GM04503 (cell line): ENCODE measurements at places on chromosomes 7 and 10.
A peak's percentile ranks its signal among the peaks of the same experiment; 100 is the strongest.

DNA sequence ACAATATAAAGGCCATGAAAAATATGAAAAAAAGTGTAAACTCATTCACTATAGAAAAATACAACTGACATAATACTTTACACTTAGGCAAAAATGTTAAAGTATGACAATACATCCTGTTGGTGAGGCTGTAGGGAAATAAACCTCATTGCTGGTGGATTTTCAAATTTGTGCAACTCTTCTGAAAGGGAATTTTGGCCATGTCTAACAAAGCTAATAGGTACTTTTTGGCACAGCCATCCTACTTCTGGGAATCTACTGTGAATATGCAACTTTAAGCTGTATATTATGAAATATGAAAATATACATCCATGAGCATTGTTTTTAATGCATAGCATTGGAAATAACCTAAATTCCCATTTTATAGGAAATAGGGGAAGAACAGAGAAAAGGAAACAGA lies 13.4 kb upstream of the COA1 start:
- DNase-seq, result no peak

GRCh38 chr7:147249956-147250355 lies 1133.4 kb downstream of the CNTNAP2 start:
- DNase-seq, result no peak

DNA sequence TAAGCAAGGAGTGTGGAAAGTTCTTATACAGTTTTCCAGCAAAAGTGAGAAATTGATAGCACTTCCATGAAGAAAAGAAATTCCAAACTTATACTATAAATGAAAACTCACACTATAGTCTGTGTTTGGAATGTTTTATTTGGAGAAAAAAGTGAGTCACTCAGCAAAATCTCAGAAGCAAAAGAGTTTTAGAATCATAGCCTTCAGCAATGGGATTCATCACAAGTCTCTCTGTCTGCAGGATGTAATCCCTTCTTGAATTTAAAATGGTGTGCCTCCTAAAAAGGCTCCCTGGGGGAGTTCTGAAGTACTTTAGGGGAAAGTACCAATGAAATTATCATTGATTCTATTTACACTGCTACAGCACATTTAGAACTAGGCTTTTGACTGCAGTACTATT lies 756.4 kb downstream of the XPNPEP1 start:
- no peak for DNase-seq

DNA sequence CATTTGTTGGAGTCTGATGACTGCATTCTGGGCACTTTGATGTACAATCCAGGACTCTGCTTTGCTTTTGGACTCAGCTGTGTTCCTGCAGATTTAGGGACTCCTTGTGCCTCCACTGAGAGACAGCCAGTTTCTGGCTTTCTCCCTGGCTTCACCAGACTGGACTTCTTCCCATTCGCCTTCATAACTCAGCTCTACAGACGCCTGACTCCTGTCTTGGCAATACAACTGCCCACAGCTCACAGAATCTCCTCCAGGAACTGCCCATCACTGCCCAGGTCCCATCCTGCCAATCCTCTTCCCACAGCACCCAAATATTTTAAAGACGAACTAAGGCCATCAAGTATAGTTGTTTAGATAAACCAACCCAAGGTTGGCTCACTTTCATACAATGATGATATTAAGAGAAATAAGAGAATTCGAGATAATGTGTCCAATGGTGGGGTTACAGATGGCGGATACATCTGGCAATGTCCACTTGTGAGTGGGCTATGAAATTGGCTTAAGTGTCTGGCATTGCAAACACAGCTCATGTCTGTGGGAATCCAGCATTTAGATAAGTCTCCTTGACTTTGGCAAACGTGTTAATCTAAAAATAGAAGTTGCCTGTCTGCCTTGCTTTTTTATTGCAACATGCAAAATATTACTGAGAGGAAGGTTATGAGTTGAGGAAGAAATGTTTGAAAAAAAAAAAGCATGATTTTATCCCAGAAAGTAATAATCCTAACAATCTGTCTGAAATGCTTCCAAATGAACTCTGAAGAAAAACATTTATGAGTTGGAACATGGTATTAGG lies 95.1 kb downstream of the ITGA8 start:
- peak; percentile 49 for DNase-seq

DNA sequence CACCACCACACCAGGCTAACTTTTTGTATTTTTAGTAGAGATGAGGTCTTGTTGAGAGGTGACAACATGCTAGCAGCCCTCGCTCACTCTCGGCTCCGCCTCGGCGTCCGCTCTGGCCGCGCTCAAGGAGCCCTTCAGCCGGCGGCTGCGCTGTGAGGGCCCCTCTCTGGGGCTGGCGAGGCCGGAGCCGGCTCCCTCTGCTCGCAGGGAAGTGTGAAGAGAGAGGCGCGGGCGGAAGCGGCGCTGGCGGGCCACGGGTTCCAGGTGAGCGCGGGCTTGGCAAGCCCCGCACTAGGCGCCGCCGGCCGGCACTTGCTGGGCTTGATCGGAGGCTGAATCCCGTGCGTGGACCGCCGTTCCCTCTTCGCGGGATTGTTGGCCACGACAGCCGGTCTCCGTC lies 83.0 kb downstream of the EEPD1 start:
- no peak for DNase-seq

GRCh38 chr10:128411643-128412042 lies 285.4 kb upstream of the MKI67 start:
- no peak for DNase-seq

DNA sequence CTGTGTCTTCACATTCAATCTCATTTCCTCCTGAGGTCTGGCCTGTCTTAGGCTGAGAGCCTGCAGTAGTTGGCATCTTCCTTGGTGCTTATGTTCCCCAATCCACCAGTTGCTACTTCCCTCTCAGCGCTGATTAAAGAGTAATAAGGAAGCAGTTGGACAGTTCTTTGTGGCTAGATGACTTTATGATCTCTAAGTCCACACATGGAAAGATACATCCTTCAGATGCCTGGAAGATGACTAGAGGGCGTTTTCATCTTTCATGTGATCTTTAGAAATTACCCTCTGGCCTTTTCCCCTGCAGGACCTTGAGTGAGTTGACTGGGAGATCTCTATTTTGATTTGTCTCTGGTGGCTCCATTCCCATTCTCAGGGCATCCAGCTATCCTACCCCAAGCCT lies 204.5 kb downstream of the GRM3 start:
- no peak for DNase-seq

DNA sequence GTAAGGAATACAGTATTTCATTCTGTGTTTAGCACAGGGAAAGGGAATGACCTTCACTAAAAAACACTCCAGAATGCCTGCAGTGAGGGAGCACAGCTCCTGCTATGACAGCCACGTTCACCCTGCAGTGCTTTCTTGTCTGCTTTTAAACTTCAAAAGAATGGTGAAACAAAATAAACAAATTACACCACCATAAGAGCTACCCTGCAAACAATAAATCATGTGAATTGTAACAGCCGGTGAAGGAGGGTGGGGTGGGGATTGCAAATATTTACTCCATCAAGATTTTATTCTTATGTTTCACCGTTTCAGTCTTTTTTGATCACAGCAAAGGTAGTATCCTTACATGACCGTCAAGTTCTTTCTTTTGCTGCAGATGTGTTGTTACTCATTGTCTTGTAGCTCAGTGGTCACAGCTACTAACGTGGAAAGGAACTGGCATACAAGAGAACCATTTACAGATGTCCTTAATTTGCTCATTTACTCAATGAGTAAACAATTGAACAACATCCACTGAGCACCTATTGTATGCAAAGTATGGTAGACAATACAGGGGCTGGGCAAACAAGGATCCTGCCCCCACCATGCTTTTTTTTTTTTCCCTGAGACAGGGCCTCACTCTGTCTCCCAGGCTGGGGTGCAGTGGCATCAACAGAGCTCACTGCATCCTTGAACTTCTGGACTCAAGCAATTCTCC lies 4.1 kb upstream of the CHN2 start:
- DNase-seq, result no peak

DNA sequence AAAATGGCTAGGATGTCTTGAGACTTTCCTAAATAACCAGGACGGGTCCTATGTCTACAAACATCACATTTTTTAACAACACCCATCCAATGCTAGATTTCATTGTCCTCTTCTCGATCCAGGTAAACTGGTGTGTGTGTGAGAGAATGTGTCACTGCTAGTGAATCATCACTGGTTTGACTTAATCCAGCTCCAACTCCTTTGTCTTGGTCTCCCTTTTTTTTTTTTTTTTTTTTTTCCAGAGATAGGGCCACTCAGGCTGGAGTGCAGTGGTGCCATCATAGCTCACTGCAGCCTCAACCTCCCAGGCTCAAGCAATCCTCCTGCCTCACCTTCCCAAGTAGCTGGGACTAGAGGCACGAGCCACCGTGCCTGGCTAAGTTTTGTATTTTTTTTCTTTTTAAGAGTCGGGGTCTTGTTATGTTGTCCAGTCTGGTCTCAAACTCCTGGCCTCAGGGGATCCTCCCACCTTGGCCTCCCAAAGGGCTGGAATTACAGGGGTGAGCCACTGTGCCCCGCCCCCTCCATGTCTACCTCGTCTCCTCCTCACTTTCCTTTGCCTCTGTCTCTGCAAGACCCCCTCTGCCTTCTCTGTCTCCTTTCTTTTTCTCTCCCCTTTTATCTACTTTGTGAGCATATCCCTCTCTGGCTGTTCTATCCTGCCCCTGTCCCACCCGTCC lies 2.2 kb upstream of the UFSP1 start:
- no peak for DNase-seq

- DNase-seq, result no peak
Observed at GRCh38 chr10:28317760-28318159, 14.9 kb upstream of the MPP7 start.

- DNase-seq, result no peak
Observed at GRCh38 chr10:26358071-26358470, 80.1 kb upstream of the APBB1IP start.

DNA sequence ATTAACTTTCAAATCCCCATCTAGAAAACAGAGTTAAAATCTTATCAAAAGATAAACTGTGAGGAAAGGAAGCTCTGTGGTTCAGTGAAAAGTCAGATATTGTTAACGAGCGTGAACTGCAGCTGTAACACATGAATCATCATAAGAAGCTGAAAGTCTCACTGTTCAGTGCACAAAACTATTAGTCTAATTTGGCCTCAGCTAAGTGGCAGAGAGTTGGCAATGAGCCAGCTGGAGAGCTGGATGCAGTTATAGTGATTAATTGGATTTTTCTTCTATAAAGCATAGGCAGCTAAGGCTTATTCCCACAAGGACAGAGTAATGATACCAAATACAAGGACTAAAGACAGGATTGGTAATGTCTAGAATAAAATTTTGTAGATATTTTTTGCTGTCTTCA lies 101.1 kb upstream of the ABCB5 start:
- DNase-seq, result peak; percentile 6

DNA sequence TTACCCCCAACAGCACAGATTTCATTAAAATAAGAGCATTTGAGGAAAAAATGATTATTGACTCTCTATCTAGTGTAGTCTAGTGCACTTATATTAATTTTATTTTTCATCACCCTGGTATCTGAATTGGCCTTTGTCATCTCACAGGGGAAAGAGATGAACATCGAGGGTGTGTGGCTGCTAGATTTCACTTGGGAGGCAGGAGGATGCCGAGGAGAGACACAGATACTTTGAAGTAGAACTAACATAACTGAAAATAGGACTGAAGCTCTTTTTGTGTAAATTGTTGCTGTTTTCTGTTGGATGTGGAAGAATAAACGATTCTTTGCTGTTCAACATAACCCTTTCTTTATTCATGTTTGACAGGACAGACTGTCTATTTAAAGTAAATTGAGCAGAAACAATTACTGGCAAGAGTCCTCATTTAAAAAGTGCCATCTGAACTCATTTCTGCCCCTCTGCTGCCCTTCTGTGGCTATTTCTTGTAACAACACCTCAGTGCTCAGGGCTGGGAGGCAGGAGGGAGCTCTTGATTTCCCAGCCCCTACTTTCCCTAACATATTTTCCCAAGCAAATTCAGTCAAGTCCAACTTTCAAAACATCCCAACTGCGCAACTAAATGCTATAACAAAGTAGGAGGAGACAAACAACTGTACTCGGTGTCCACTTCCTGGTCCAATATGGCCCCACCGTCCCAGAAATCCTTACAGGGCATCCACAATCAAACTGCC lies 15.6 kb downstream of the LYZL1 start:
- DNase-seq, result peak; percentile 16

DNA sequence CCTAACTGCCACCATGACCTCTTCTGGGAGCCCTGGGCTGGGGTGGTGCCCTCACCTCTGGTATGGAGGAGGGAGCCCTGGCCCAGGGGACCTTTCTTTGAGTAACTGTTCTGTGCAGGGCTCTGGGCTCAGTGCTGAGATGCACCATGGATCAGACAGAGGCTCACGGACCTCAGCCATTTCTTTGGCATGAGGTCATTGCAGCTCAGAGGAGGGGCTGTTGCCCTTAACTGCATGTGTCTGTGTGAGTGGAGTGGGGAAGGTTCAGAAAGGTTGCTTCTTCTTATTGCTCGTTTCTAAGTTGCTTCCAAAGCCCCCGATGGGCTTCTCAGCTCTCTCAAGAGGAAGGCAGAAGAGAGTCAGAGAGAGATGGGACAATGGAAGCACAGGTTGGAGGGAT lies 233.9 kb downstream of the RPS24 start:
- DNase-seq, result no peak

DNA sequence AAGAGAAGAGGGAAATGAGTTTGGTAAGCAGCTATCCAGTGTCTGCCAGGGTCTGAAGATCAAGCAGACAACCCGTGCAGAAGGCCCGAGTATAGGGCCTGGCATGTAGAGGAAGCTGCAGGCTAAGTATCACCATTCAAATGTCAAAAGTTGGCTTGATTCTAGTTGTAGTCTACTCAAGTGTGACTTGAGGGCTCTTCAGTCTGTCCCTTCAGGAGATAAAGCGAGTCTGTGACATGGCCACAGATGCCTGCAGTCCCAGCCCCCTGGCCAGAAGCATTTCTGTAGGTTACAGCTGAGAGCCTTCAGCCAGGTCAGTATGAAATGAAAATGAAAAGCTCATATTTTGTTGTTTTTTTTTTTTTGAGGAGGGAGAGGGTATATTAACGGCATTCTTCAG lies 97.8 kb upstream of the EEPD1 start:
- no peak for DNase-seq

DNA sequence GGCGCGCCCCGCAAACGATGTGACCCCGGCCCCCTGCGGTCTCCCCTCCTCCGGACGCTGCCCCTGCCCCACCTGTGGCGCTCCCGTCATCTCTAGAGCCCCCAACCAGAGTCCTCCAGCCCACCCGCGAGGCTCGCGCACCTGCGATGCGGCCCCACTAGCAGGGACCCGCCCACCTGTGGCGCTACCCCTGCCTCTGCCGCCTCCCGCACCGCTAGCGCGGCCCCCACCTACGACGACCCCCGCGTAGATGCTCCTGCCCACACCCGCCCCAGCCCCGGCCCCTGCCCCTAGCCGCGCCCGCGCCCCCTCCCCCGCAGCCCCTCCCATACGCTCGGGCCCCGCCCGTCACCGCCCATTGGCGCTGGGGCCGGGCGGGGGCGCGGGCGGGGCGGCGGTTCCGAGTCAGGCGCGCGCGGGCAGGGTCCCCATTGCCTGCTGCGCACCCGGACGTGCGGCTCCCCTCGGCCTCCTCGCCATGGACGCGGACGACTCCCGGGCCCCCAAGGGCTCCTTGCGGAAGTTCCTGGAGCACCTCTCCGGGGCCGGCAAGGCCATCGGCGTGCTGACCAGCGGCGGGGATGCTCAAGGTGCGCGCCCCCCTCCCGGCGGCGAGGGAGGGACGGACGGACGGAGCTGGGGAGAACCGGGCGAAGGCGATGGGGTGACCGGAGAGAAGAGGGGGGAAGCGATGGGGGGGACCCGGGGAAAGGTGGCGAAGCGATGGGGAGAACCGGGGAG lies at the start of gene PFKP:
Gene PFKP (plus strand): TSS at position 431 of the 741 bp plus-strand sequence. CDS start 48 bp downstream, at position 479.
- no peak for DNase-seq

GRCh38 chr7:102129636-102130370 lies 156.9 kb upstream of the SH2B2 start:
- no peak for DNase-seq

GRCh38 chr7:150973571-150974451 lies 4.3 kb downstream of the KCNH2 start:
- no peak for DNase-seq

- DNase-seq, result no peak
Observed at GRCh38 chr7:148850564-148850963, 33.5 kb downstream of the EZH2 start.
